Renal cortical epithelial cell (primary cell): ENCODE measurements at places on chromosomes 12 and 14.

- no peak for DNase-seq
These were observed 317.5 kb downstream of the BCL11B start for GRCh38 chr14:98954349-98955000.

DNA sequence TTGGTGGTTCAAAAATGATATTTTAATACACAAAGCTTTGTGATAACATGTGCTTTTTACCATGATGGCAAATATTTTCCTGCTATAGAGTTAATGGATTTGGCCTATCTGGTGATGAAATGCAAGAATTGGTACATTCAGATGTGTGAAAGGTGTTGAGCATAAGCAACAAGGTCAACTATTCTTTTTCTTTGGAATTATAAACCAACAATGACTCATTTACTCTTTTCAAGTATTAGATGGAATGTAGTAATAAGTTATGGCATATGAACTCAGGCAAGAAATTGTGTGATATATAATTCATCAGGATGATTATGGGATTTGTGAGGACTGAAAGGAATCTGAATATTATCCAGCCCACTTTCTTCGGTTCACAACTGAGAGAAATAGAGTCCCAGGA is 471.4 kb downstream of the ETNK1 start:
- DNase-seq, result no peak

DNA sequence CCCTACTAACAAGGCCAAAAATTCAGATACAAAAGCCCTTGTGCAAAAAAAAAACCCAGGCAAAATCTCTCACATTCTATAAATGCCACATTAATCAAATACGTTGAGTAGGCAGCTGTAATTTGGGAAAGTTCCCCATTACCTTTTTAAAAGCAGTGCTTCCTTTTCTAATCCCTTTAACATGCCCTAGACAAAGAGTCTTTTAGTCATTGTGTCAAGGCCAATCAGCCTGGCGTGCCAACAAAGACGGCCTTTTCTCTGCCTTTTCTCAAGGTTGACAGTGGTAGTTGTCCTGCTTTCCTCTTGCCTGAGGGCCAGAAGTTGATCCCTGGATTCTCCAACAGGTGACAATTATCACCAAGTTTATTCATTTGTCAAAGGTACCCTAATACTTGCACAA is 62.5 kb upstream of the METAP2 start:
- no peak for DNase-seq

- DNase-seq, result no peak
These were observed 106.7 kb downstream of the CRADD start for GRCh38 chr12:93783832-93784231.

DNA sequence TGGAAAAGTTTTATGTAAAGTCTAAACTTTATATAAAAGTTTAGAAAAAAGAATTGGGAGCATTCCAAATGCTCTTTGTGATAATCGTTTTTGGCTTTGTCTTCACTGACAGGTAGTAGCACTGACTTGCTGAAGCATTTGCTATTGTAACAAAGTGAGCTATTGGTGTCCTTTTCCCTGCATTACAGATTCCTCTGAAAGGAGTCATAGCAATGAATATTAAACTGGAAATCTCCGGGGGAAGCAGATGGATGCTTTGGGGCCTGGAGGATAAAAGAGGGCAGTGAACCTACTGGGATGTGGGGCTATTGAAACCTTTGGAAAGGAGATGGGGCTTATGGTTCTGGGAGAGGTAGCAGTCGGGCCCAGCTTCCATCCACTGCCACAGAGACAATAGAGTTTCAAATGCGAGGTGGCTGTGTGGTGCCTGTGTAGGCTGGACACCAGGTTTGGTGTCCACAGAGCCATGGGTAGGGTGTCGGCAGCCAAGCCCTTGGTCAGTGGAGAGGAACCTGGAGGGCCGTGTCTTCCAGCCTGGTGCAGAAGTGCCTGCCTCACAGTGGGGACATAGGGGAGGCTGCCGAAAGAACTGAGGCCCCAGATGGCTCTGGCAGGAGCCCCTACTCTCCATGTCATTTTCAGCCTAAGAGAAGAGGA is 10.1 kb downstream of the GSG1 start:
- peak; percentile 75 for DNase-seq

DNA sequence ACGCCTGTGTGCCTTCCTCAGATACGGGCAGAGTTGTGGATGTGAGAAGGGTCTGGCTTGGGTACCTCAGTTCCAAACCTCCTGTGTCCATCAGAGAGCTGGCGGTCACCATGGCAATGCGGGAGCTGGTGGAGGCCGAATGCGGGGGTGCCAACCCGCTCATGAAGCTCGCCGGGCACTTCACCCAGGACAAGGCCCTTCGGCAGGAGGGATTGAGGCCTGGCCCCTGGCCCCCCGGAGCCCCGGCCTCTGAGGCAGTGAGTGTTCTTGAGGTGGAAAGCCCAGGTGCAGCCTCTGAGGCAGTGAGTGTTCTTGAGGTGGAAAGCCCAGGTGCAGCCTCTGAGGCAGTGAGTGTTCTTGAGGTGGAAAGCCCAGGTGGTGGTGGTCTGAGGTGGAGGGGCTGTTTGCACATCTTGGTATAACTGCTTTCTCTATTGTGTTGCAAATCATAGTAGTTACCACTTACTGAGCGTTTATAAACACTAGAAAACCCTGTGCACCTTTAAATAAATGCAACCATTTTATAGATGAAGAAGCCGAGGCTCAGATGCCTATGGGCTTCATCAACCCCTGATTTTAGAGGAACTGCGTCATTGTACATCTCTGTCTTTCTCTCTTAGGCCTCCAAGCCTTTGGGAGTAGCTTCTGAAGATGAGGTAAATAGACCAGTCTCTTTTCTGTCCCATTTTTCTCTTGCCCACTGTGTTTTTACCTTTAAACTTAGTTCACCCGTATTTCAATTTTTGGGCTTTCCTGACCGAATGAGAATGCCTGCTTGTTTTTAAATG is 976 bp downstream of the PEX5 start:
- DNase-seq, result peak; percentile 2

- DNase-seq, result no peak
These were observed 76.0 kb downstream of the SYNE3 start for GRCh38 chr14:95440496-95440895.

- DNase-seq, result no peak
These were observed 18.4 kb downstream of the ZFC3H1 start for GRCh38 chr12:71645268-71645667.

GRCh38 chr14:64062381-64063115 is 209.7 kb downstream of the SYNE2 start:
- DNase-seq, result no peak

- DNase-seq, result no peak
These were observed 14.9 kb downstream of the RAB35 start for GRCh38 chr12:120101617-120102016.

DNA sequence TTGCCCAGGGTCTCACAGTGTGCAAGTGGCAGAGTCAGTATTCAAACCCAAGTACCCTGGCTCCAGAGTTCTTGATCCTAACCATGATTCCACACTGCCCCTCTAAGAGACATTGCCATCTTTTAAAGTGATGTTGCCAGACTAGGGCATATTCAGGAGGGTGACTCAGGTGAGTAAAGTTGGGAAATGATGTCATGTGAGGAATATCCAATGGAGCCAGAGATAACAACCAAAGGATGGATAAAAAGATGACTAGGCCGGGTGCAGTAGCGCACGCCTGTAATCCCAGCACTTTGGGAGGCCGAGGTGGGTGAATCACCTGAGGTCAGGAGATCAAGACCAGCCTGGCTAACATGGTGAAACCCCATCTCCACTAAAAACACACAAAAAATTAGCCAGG is 85.6 kb downstream of the SMOC1 start:
- no peak for DNase-seq

- no peak for DNase-seq
These were observed 137.5 kb downstream of the FSCB start for GRCh38 chr14:44369401-44370123.

- DNase-seq, result peak; percentile 82
These were observed 10.7 kb downstream of the TRMT5 start for GRCh38 chr14:60970146-60970545.

DNA sequence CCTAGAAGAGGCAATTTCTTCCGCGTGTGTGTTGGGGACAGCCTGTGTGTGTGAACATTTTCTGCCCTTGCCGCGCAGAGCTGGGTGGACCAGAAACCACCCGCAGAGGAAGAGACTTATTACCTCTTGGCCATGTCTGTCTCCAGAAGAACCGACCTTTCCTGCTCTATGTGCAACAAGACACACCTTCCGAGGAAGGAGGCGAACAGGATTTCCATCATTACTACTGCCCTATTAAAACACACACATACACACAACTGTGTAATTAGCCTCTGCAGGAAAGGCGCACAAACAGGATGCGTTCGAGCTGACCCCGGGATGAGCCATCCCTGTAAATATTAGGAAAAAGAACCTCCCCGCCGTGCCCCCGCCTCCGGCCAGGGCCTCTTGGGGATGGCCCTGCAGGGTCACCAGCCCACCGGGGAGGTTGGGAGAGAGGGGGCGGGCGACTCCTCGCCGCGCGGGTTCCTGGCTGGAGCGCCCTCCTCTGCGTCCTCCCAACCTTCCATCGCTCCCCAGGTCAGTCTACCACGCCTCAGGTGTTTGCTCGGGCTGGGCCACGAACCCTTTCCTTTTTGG is 484 bp upstream of the PRKCH start:
- DNase-seq, result no peak

GRCh38 chr12:9740106-9740750 is 7.3 kb upstream of the CLECL1 start:
- DNase-seq, result peak; percentile 32

DNA sequence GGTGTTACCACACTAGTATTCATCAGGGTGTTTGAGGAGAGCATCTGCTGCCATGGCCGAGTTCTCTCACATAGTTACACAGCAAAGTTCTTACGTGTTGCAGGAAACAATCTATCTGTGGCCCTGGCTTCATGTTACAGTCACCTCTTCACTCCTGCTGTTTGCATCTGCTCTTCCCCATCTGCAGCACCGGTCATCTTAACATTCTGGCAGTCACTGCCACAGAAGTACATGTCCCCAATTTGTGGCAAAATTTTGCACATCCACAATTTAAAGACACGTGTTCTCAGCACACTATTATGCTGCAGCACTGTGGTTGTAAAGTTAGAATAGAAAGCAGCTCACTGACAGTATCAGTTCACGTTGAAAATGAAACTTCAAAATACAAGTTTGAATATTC is 23.2 kb downstream of the MAPK1IP1L start:
- no peak for DNase-seq

GRCh38 chr12:2082321-2082720 is 29.5 kb downstream of the CACNA1C start:
- DNase-seq, result no peak

DNA sequence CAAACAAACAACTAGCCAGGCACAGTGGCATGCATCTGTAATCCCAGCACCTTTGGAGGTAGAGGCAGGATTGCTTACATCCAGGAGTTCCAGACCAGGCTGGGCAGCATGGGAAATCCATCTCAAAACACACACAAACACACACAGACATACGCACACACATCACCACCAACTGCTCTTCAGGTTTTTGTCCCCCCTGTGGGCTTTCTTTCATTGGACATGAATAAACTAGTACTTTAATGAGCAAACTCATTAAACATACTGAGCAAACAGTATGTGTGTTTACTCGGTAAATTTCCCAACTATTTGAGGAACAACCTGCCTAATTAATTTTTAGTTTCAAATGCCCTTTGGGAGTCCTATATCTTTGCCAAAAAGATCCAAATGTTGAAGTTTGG is 10.1 kb upstream of the RASSF3 start:
- DNase-seq, result no peak

DNA sequence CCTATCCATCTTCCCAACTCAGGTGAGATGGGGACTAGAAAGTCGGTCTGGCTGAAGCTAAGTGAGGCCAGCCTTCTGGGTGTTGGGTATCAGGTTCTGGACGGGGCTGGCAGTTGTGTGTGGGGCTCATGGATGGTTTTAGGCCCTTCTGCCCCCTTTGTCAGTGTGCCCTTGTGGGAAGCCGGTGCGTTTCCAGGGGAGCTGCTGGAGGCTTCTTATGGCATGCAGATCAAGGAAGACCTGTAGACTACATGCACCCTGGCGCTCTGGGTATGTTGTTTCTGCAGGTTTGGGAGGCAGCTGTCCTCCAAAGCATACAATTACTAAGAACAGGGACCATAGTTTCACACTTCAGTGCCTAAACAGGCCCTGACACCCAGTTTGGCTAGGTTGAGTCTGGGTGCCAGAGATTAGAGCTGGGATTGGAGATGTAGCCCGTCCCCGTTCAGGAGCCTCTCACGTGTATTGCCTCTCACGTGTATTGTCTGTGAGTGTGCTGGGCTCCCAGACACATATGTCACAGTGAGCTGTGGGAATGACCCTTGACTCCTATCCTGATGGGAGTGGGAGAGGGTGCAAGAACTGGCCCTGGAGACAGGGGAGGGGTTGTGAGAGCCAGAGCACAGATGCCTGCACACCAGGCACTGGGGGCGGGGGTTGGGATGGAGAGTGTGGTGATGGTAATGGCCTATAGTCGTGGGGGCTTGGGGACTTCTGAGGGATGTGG is 84.4 kb downstream of the SLC25A47 start:
- DNase-seq, result no peak

- DNase-seq, result peak; percentile 65
These were observed 8.7 kb downstream of the MTERF2 start for GRCh38 chr12:106978035-106978800.

- DNase-seq, result no peak
These were observed 114.8 kb downstream of the PLXNC1 start for GRCh38 chr12:94263011-94263811.

DNA sequence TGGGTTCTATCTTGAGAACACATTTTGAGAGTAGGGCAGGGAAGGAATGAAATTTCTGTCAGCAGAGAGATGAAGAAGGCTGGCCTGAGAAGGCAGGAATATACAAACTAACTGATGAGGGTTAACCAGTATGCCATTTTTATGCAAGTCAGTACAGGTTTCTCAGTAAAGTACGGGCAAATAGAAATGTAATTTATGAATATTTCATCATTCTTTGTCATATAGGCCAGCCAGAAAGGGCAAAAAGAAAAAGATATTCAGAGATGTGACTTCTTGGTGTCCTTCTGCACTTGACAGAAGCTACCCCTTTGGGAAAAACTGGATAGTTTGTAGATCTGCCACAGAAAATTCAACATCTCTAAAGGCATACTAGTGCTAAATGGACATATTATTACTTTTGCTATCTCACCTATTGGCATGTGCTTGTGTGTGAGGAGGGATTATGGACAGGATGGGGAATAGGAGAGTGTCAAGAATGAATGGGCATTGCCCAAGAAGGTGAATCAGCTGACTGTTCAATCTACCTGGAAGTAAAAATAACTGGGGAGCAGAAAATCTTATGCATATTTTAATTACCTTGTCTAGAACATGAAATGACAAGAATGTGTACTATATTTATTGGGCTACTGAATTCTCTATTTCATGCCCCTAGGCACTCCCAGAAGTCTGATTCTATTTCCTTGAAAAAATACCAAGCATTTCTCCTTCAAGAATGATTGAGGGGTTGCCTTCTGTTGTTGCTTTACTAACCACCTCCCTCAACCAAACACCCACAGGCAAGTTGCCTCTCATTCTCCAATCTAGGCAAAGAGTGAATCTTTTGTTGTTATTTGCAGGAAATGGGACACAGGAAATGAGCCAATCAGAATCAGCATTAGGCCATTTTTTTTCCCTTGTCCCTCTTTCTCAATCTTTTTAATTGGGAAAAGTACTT is 175.1 kb upstream of the SLC38A2 start:
- peak; percentile 92 for DNase-seq
